ENCODE measurements at places on chromosomes 2 and 18.

GRCh38 chr2:216499641-216500218 is 1.1 kb downstream of the RPL37A start:
- H3K27ac ChIP-seq: peak overlapping the region; percentile 80
- DNase-seq: no peak
- no peaks in the 10 kb centered on the region for H3K4me1 ChIP-seq
- H3K36me3 ChIP-seq: peaks cover 51% of the 10 kb centered on the region
- H3K4me3 ChIP-seq: peak overlapping the region; percentile 71

DNA sequence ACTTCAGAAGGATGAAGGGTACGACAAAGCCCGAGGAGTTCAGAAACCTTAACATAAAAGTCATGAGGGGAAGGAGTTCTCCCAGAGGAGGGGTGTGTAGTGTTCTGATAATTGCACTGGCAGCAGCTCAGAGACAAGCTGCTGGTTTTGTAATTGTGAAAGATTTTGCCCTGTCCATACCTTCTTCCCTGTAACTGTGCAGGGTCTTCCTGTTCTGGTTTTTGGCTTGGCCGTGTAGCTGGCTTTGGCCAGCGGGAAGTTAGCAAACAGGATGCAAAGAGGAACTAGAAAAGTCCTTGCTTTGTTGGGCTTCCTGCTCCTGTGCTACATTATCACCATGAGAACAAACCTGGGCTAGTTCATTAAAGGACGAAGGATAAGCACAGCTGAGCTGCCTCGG is 160.8 kb downstream of the LPIN1 start:
- no peaks in the 10 kb centered on the region for H3K27me3 ChIP-seq
- H3K4me3 ChIP-seq: no peak overlapping the region
- DNase-seq: no peak
- no peaks in the 10 kb centered on the region for H3K4me1 ChIP-seq

- H3K4me3 ChIP-seq: no peak overlapping the region
- no peak overlapping the region for H3K27ac ChIP-seq
- H3K4me1 ChIP-seq: peaks cover 5% of the 10 kb centered on the region
- no peak for DNase-seq
Observed at GRCh38 chr2:53854678-53855077, 5.1 kb downstream of the GPR75 start.

DNA sequence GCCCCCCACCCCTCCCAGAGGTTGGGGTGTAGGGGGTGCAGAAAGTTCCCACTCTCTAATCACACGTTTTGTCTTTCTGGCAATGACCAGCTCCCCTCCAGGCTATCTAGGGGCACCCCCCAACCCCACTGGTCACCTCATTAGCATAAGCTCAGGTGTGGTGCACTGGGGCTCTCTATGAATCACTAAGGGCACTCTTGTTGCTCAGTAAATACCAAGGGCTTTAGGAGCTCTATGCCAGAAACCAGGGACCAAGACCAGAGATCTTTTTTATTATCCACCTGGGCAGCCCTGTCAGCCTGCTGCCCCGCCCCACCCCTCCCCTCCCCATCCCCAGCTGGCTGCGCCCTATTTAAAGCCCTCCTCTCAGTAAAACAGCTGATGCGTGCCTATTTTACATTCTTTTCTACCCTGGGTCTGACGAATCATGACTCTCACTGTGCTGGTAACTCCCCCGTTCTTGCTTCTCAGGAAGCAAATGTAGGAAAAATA is 24.3 kb downstream of the NCK2 start:
- H3K4me3 ChIP-seq: no peak overlapping the region
- H3K4me1 ChIP-seq: peaks cover 34% of the 10 kb centered on the region
- no peak for DNase-seq

- H3K4me1 ChIP-seq: no peaks in the 10 kb centered on the region
- no peak for DNase-seq
- H3K4me3 ChIP-seq: no peak overlapping the region
- no peaks in the 10 kb centered on the region for H3K36me3 ChIP-seq
Observed at GRCh38 chr18:55488473-55488872, 99.5 kb downstream of the TCF4 start.

DNA sequence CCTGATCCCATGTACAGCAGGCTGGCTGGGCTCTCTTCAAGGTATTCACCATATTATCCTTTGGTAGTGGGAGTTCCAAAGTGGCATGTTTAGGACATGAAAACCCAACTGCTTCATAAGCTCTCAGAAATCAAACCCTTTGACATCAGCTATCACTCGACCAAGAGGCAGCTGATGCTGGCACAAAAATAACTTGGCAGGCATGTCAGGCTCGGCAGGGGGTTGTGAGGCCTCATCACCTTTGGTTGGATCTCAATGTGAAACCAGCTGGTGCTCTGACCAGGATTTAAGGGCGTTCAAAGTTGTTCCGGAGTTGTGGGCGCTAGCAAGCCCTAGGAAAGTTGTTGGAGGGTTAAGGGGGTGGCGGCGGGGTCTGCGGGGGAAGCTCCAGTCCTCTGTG is 171.9 kb downstream of the FHOD3 start:
- DNase-seq: no peak

DNA sequence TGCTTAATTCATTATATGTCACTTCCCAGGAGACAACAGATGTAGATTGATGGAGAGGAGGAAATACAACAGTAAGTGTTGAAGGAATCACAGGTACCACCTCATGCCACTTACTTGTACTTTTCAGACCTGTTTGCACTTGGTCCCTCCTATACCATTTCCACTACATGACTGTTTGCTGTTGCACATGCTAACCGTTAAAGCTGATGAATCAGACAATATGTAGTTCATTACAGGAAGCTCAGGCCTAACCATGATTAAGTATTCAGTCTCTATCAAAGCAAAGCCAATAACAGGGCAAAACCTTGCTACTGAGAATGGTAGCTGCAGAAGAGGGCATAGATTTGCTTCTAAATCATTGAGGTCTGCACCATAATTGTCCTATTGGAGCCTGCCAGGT is 30.2 kb upstream of the GRP start:
- no peak overlapping the region for H3K4me3 ChIP-seq
- no peaks in the 10 kb centered on the region for H3K36me3 ChIP-seq
- DNase-seq: no peak
- no peaks in the 10 kb centered on the region for H3K4me1 ChIP-seq
- H3K27ac ChIP-seq: no peak overlapping the region
- no peaks in the 10 kb centered on the region for H3K27me3 ChIP-seq

- H3K4me3 ChIP-seq: no peak overlapping the region
- no peaks in the 10 kb centered on the region for H3K27me3 ChIP-seq
- no peaks in the 10 kb centered on the region for H3K36me3 ChIP-seq
- DNase-seq: no peak
- H3K27ac ChIP-seq: no peak overlapping the region
Observed at GRCh38 chr2:20509301-20509769, 62.5 kb downstream of the RHOB start.

DNA sequence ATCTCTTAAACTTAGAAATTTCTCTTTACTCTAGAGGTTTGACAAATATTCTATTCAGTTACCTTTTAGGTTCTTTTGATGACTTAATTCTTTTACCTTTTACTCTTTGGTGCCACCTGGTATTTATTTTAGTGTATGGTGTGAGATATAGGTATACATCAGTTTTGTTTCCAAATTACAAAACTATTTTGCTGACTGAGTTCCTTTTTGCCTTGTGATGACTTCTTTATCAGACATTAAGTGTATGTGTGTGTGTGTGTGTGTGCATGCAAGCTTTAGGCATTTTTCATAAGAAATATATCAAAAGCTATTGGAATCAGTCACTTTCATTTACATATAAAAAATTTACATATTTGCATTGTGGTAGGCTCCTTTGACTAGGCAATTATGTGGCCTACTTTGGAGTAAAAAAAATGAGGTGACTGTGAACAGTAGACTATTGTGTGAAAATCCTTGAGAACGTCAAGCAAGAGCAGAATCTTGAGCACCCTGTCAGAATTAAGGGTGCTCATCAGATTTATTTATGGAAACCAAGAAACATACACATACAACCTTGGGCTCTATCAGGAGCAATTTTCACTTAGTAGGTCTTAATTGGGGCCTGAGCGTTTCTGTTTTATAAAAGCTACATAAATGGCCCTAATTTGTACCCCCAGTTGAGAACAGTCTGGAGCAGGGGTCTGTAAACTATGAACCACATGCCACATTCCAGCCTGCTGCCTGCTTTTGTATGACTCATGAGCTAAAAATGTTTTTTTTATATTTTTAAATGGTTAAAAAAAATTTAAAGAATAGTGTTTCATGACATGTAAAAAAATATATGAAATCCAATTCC is 415.9 kb downstream of the SLC4A3 start:
- H3K27ac ChIP-seq: no peak overlapping the region
- no peak for DNase-seq
- no peaks in the 10 kb centered on the region for H3K27me3 ChIP-seq
- no peak overlapping the region for H3K4me3 ChIP-seq
- no peaks in the 10 kb centered on the region for H3K4me1 ChIP-seq

DNA sequence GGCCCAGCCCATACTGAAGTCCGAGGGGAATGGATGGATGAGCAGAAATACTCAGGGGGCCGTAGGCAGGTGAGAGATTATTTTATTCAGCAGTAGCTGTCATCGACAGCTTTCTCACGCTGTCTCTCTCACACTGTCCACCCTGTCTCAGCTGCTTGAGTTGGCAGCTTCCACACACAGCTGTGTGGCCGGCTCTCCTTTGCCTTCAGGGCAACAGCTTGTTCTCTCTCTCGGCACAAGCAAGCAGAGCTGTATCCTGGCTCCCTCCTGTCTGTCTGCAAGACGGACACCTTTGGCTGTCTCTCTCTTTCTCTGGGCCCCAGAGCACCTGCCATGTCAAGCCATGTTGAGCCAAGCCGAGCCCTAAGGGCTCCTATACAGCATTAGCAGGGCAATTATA is 9.8 kb upstream of the PAPOLG start:
- H3K27ac ChIP-seq: no peak overlapping the region
- no peak overlapping the region for H3K4me3 ChIP-seq
- no peak for DNase-seq
- H3K36me3 ChIP-seq: no peaks in the 10 kb centered on the region
- no peaks in the 10 kb centered on the region for H3K27me3 ChIP-seq
- H3K4me1 ChIP-seq: no peaks in the 10 kb centered on the region

All from tibial artery (tissue), 4 donors.